ENCODE measurements at places on chromosomes 2 and 18. TPM values are rescaled to one million over a fixed set of nuclear protein-coding genes. Genes with fewer than 3 reads are reported as not detected.

Gene CDH7
- polyA plus RNA-seq = not detected

Gene PHLPP1
- 0.41 TPM for polyA plus RNA-seq

Gene UGT1A4
- not detected for polyA plus RNA-seq

Gene DUSP2
- polyA plus RNA-seq = 60.7 TPM

Gene MOB4
- 19.4 TPM for polyA plus RNA-seq

Gene ACTR3
- 390 TPM for polyA plus RNA-seq

Gene SLC66A3
- polyA plus RNA-seq = 37.1 TPM

Gene ALKAL2
- not detected for polyA plus RNA-seq

Gene OR6B2
- not detected for polyA plus RNA-seq

Gene STARD6
- polyA plus RNA-seq = not detected

Gene LRP1B
- polyA plus RNA-seq = not detected

Gene CPS1
- not detected for polyA plus RNA-seq

Gene SRD5A2
- polyA plus RNA-seq = not detected

Gene MLPH
- not detected for polyA plus RNA-seq

Gene IL1RL1
- not detected for polyA plus RNA-seq

Gene ADAM17
- 6.9 TPM for polyA plus RNA-seq

Gene OXER1
- 0.20 TPM for polyA plus RNA-seq

Gene KCNIP3
- polyA plus RNA-seq = not detected

Gene MOB1A
- 152 TPM for polyA plus RNA-seq

Gene MOCOS
- polyA plus RNA-seq = not detected

Gene KLHL29
- polyA plus RNA-seq = 0.14 TPM

Gene VAMP8
- polyA plus RNA-seq = 373 TPM

Gene RETREG2
- polyA plus RNA-seq = 64.3 TPM

Gene SIX2
- not detected for polyA plus RNA-seq

Gene AQP12A
- not detected for polyA plus RNA-seq

Gene HOXD12
- polyA plus RNA-seq = not detected

Gene CCDC74A
- 0.53 TPM for polyA plus RNA-seq

Gene SLC16A14
- polyA plus RNA-seq = not detected

Gene EML6
- polyA plus RNA-seq = not detected

Gene FAM161A
- 1.8 TPM for polyA plus RNA-seq

Gene WDR75
- 9.5 TPM for polyA plus RNA-seq

Gene MGAT4A
- polyA plus RNA-seq = 310 TPM

Gene C2orf66
- not detected for polyA plus RNA-seq

Gene COLEC11
- polyA plus RNA-seq = not detected

Gene MTHFD2
- polyA plus RNA-seq = 4.8 TPM

Gene AKAIN1
- not detected for polyA plus RNA-seq

Gene SPP2
- polyA plus RNA-seq = not detected

Gene PAX8
- polyA plus RNA-seq = 0.52 TPM

Gene TEX44
- not detected for polyA plus RNA-seq

Gene CFAP65
- not detected for polyA plus RNA-seq

Gene IL37
- not detected for polyA plus RNA-seq

Gene GKN2
- not detected for polyA plus RNA-seq
